IPS DF 19.7 (cell line): ENCODE measurements at places on chromosomes 4 and X.

DNA sequence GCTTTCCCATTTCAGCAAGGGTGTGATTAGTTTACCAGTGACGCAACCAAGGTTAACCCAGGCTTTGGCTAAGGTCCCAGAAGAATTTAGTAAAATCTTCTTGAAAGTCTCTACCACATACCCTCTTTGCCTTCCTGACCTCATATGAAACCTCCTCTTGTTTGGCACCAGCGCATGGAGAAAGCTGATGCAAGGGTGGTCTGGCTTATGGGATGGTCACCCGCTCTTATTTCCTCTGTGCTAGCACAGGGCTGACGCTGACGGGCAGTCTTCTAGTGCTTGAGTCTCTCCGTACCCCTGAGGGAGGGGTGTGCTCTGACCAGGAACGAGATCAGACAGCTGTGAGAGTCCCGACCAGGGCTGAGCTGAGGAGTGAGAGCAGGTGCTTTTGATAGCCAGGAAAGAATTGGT is 137.6 kb downstream of the TENM3 start:
- DNase-seq, result no peak

DNA sequence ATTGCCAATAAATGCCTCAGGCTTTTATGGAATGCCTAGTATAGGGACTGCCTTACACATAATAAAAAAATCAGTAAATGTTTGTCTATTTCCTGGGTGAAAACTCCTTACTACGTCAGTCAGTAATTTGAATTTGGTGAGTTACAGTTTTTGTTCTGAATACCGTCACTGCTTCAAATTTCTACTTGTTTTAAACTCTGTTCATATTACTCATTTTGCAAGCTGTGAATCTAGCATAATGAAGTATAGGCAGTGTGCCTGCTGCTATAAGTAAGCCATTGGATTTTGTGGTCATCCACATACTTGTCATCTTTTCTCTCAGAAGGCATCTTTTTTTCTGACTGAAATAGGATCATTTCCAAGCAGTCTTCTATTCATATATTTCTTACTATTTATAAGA is 43.1 kb downstream of the SYNPO2 start:
- no peak for DNase-seq

GRCh38 chrX:41946989-41947612 is 23.7 kb upstream of the CASK start:
- DNase-seq, result no peak

GRCh38 chr4:82705169-82705927 is 93.2 kb downstream of the SCD5 start:
- DNase-seq, result no peak

DNA sequence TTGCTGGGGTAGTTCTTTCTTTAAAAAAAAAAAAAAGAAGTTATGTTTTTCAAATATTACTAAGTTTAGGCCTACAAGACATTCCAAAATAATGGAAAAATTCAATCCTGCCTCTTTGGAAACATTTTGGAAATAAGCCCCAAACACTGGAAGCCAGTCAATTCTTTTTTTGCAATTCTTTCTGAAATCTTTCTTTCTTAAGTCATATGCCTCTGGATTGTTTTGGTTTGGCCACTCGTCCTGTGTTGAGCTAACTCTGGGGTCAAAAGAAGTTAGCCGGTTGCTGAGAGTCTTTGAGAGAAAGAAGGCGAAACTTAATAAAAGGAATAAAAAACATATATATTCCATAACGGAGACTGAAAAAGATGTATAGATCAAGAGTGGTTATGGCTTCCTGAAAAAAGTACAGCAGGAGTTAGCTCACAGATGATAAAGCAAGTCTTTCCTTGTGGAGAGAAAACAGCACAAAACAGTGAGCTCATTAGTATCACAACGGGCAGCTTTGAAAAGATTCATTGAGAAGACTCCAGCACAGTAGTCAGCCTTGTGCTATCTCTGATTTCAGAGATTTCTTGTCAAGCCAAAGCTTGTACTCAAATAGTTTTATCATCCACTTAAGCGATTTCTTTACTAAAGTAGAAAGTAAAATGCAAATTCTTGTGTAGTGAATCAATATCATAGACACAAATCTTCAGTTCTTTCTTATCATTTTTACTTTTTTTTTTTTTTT is 64.8 kb downstream of the PLS3 start:
- DNase-seq, result no peak

- DNase-seq, result no peak
These were observed 27.3 kb downstream of the PTPN13 start for GRCh38 chr4:86621435-86621834.
